NCI-H1417 treated with DMSO at 0.1 percent for 48 hours (cell line): ENCODE measurements at places on chromosomes 7 and 10.

DNA sequence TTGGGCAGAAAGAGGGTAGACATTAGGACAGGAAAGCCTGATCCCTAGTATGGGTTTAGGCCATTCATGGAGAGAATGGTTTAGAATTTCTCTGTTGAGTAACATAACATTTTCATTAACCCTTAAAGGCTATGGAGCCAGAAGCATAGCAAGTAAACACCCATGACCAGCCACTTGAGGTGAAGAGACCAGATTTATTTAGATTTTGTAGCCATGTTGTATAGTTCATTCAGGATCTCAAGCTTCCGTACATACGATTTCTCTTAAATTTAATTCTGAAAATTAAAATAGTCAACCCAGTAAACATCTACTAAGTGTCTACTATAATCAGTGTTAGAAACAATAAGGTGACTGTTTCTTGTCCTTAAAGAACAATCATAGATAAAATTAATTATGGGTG is 51.5 kb downstream of the CPED1 start:
- no peak for DNase-seq

DNA sequence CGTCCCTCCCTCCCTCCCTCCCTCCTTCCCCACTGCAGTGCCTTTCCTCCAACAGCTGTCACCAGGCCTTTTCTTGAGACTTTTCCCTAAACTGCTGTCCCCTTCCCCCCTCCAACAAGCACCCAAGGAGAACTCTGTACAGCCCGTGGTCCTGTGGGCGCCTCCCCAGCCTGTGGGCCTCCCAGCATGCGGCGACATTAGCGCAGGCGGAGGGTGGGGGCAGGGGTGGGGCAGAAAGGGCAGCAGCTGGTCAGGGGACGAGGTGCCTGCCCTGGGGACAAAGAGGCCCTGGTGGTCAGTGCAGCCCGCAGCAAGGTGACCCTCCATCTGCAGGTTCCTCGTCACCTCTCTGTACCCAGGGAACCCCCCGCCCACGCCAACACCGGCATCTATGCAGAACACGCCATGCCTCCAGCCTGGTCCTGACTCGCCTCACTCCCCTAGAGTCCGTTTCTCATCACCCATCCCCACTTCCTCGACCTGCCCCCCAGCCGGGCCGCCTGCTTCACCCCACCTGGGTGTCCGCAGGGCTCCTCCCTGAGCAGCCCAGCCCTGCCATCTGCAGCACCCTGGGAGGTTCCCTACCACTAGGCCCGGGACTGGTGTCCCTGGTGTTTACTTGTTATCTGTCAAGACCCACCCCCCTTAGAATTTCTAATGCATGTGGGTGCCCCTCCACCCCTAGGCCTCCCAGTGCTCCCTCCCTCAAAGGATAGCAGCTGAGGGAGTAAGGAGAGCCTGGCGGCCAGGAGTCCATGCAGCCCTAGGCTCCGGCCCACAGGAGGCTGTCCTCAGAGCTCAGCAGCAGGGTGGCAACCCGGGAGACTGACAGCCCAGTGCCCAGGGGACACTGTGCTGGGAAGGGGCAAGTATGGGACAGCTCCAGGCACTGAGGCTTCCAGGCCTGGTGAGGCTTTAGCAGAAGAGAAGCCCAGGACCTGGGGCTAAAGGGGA is 147.8 kb downstream of the ARHGAP22 start:
- DNase-seq: no peak

DNA sequence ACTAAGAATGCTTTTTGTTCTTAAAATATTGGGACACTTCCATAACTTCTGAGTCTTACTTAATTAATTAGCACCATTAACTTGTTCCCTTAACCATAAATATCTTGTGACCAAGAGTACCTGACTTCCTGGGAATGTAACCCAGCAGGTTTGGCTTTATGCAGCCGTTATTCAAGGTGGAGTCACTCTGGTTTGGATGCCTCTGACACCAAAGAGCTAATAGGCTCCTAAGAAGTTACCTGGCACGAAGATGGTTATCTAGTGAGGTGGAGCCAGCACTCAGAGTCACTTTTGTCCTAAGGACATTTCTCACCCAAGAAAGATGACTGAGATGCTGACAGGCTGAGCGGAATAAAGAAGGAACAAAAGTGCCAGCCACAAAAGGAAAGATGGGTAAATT is 172.3 kb downstream of the C1GALT1 start:
- no peak for DNase-seq

DNA sequence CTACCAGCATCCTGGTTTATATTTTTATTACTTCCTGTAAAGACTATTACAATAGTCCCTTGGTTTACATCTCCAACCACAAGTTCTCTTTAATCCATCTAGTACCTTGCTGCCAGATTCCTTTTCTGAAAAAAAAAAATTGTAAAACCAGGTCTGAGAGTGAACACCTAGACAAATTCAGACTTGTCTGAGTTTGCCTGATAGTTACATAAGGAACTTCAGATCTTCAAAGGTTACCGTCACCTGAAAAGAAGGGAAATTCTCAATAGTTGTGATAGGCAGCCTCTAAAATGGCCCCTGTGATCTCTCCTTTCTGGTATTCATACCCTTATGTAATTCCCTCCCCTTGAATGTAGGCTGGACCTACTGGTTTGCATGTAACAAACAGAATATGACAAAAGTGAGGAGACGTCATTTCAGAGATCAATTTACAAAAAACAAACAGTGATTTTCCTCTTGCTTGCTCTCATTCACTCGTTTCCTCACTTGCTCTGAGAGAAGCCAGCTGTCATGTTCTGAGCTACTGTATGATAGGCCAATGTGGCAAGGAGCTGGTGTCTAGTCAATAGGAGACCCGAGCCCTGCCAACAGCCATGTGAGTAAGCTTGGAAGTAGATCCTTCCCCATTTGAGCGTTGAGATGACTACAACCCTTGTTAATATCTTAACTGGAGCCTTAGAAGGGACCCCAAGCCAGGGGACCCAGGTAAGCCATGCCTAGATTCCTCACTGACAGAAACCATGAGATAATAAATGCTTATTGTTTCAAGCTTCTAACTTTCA is 110.9 kb upstream of the LSM8 start:
- DNase-seq: no peak

DNA sequence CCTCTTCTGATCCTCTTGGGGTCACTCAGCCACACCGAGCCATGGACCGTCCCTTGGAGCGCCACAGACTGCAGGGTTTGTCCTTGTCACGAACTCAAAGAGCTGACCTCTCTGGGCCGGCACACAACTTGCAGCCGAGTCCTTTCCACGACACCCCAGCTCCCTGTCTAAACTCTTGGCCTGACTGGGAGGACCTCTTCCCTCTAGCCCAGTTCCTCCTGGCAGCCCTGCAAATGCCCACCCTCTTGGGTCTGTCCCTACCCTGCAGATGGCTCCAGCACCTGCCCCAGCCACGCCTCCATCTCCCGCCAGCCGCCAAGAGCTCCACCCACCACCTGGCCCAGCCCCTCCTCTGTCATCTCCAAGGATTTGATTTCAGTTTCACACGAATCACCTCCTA is 339.2 kb downstream of the DNAJB6 start:
- no peak for DNase-seq

DNA sequence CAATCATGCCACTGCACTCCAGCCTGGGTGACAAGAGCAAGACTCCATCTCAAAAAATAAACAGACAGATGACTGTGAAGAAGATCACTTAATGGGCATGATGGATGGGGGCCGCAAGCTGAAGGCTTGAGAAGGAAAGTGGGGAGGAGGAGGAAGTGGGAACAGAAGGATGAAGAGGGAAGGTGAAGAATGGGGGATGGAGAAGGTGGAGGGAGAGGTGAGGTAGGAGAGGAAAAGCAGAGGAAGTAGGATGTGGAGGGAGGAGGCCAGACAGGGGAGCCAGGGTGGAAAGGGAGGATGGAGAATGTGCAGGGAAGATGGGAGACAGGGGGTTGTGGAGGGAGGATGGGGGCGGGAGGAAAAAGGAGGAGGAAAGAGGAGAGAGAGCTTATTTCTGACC is 68.8 kb downstream of the SVOPL start:
- no peak for DNase-seq

DNA sequence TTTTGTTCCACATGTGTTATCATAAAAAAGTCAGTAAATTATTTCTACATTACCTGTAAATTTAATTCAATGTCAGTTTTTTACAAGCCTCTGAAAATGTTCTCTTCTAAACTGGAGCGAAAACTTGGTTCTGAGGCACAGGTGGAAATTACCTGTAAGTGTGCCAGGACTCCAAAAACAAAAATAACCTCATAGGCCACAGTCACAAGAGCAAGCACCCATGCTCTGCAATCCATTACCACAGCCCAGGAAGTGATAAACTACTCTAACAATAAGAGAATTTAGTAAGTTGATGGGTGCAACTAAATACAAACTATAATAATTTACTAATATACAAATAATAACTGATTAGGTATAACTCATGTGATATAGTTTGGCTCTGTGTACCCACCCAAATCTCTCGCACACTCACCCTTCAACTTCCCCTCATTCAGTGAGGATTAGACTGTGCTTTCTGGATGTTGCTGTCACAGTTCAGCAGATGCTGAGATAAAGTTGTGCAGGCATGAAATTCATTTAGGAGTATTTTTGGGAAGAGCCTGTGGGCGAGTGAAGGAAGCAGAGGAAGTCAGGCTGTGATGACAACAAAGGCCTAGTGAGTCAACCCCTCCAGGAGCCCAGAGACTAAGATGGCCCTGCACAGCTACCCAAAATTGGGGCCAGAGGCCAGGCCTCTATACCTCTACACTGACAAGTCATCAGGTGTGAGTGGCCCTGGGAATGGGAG is 16.3 kb upstream of the GIMAP6 start:
- DNase-seq: no peak

DNA sequence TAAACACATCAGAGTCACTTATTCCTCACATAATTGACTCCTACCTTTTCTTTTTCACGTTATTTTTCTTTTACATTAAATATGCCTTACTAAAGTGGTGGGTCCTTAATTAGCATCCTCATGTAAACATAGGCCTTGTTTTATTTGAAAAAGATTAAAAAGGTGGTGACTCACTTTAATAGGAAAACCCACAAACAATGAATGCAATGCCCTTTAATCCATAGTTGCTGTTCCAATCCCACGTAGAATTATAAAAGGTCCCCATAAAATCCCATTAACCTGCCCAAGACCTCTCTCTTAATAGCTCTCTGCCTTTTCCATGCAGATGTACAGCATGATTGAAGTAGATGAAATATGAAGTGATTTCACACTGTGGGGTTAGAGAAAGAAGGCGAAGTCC is 32.2 kb downstream of the SLC16A12 start:
- no peak for DNase-seq

- DNase-seq: no peak
Observed at GRCh38 chr7:81623251-81623855, 146.5 kb downstream of the HGF start.

DNA sequence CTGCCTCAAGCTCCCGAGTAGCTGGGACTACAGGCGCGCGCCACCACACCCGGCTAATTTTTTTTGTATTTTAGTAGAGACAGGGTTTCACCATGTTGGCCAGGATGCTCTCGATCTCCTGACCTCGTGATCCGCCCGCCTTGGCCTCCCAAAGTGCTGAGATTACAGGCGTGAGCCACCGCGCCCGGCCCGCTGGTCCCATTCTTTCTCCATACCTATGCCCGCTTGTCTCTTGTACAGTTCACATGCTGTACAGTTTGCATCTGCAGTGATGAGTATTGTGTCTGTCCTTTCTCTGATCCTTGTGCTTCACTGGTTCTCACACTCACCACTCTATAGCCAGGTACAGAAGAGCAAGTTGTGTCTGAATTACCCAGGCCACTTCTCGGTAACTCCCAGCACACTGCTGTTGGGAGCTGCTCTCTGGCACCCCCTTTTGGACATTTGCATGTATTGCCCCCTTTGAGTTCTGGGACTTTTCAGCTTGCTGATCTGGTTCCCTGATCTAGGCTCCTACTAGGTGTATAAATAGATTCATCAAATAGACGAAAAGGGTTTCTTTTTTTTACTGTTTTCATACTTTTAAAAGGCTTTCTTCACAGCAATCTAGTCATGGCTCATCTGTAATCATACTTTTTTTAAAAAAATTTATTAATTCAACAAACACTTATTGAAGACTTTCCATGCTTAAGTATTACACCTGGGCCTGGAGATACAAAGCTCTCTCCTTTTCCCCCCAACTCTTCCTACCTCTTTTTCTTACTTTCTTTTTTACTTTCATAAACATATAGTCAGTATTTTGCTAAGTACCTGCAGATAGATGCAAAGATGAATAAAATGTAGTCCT is 53.5 kb downstream of the AOAH start:
- no peak for DNase-seq

DNA sequence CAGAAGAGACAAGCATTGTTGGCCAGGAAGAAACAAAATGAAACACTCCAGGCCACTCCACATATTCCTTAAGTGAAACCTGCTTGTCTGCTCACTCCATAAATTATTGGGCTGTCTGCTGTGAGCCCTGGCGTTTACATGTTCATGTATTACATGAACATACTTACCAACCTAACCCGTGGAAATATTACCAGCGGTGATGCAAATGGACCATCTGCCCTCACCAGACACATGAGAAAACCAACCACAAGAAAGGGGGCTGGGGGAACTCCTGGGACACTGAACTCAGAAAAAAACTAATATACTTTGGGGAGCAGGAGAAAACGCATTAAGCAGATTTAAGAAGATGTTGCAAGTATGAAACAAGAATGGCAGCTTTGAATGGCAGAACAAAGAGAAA is 731.2 kb upstream of the IGFBP3 start:
- no peak for DNase-seq

GRCh38 chr7:106768324-106768751 is 96.7 kb upstream of the PIK3CG start:
- DNase-seq: no peak

DNA sequence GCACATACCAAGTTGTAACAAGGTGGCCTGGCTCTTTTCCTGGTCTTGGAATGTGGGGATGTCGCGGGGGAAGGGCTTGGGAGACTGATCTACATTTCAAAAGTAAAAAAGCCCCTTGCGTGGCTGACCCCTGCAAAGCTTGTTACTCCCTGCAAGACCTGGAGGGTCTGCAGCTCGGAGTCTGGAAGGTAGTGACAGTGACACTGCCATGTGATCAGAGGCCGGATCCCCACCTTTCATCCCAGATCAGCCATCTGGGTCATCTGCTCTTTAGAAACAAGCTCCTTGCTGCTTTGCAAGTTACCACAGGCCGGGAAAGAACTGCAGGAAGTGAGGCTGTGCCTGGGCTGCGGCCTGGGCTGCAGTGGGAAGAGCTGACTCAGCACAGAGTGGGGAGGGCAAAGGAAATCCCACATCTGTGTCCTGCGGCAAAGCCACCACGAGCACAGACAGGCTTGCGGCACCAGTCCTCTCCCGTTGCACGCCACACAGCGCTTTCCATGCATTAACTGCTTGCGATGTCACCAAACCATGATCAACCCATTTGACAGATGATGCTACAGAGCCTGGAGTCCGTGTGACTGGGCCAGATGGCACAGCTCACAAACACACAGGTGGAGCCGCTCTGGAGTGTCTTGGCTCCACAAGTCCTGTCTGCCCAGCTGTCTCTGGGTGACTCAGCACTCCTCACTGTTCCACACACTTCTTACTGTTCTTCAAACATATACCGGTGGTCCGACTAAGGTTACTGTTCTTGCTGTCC is 97.7 kb downstream of the SH3PXD2A start:
- no peak for DNase-seq

DNA sequence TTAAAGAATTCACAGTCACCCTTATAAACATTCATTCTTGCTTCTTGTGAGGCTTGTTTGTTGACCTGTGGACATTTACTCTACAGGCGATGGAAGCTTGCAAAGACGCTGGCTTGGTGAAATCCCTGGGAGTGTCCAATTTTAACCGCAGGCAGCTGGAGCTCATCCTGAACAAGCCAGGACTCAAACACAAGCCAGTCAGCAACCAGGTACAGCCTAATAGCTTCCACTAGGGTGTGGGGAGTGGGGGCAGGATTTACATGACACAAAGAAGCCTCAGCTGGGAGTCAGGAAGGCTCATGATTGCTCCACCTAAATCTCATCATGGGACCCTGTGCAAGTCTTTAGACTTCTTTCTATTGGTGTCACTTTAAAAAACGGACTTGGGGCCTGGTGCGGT is 29.0 kb downstream of the AKR1D1 start:
- no peak for DNase-seq
